T-helper 2 cell treated with Interferon-gamma antibody and Interleukin-4, amounts not matched to agents 5 μg/mL and 100 μg/mL, for 36 hours (primary cell): ENCODE measurements at places on chromosomes 5 and 9.
A peak's percentile ranks its signal among the peaks of the same experiment; 100 is the strongest.

DNA sequence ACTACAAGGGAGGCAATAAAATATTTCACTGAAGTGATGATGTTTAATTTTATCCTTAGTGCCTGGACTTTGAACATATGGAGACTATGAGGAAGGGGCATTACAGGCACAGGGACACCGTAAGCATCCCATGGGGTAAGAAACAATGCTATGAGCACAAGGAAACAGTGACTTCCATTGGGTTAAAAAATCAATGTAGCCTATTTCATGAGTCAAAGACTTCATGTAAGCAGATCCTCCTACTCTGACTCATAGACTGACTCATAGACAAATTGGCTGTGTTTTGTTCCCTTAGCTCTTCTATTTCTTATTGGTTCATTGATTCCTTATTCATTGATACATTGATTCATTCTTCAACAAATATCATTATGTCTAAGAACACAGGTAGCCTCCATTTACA lies 351.0 kb downstream of the PRELID2 start:
- DNase-seq, result no peak

GRCh38 chr5:118551031-118551430 lies 437.3 kb downstream of the DTWD2 start:
- no peak for DNase-seq

GRCh38 chr5:78499485-78499884 lies 139.1 kb downstream of the SCAMP1 start:
- DNase-seq, result no peak

DNA sequence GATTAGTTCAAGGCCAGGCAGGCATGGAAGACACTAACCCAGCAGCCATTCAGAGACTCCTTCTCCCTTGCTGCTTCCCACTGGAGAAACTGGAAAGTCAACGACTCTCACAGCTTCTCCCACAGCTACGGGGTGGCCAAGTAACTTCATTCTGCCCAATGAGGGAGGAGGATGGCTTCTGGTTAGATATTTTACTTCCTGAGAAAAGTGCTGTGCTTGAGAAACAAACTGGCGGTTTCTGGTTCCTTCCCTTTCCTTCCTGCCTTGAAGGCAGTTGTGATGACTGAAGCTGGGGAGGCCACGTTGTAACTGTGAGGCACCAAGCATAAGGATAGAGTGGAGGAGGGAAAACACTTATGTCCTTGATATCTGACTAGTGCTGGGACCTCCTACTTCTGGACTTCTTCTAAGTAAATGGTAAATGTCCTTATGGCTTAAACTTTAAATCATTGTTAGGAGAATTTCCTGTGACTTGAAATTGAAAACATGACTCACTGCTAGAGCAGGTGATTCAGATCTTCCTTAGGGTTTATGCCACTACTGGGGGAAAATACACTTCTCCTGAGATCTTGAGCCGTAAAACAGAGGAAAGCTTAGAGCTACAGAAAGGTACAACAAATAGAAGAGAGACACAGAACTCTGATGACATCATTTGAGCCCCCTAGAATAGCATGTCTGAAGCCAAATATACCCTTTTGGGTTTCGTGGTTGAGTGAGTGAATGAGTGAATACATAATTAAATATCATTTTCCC lies 3.1 kb upstream of the GNPDA1 start:
- DNase-seq, result peak; percentile 74

DNA sequence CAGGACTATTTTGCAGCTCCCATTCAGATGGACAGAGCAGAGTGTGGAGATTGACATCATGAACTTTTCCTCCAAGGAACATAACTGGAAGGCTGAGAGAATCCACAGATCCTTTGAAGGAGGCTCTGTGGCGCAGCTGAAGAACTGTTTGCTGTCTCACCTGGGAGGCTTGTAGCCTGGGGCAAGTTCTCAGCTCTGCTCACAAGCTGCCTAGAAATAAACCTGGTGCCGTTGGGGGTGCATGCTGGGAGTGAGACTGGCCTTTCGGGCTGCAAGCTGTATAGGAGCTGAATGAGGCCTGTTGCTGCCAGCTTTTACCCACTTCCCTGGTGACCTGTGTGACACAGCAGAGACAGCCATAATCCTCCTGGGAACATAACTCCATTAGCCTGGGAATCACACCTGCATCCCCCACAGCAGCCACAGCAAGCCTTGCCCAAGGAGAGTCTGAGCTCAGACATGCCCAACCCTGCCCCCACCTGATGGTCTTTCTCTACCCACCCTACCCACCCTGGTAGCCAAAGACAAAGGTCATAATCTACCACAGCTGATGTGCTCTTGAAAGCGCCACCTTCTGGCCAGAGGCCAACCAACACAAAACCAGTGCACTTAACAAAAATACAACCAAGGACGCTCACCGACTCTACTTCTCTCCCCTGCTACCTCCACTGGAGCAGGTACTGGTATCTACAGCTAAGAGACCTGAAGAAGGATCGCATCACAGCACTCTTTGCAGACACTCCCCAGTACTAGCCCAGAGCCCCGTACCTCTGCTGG lies 205.1 kb upstream of the MRPS30 start:
- DNase-seq, result no peak

DNA sequence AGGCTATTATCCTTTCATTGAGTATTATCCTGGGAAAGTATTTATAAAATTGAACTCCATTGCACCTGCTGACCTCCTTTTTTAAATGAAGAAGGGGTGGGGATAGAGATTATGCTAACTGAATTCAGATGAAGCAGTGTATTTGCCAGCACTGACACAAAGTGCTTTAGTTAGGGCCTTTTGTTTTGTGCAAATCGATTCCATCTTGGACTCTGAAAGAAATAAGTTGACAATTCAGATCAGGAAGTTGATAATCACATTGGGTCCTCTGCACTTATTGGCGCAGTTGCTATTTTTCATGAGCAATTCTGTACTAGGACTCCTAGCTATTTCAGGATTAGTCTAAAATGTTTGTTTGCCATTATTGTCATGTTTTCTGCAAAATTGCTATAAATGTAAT lies 101.6 kb upstream of the FSD1L start:
- no peak for DNase-seq

DNA sequence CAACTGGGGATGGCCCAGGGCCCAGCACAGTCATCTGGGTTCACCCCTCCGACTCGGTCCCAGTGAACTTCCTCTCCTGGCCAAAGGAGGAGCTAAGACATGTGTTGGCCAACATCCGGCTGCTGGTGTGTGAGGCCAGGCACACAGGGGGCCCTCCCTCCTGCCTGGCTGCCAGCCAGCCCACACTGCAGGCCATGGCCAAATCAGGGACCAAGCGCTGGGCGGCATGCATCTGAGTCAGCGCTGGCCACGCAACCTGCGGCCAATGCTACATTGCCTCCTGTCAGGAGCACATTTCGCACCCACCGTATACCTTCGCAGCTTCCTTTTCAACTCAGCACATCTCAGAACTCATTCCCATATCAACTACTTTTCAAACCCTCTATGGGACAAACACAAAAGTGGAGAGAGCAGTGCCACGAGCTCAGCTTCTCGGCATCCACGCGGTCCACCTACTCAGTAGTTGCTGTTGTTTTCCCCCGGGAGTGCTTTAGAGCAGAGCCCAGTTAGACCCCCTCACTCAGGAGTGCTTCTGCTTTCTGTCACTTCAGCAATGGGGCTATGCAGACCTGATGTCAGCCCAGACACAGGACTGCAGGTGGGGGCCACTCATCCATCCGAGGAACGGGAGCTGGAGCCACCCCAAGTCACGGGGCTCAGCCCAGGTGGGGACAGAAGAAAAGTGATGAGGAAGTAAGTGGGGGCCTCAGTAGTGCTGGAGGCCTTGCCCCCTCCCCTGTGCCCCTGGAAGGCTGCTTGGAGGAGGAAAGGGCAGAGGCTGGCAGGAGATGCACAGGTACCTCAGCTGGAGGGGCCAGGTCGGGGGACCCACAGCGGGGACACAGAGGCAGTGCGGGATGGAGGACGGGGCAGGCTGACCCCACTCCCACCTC lies 13.9 kb downstream of the NINJ1 start:
- no peak for DNase-seq

- no peak for DNase-seq
These were observed 120.5 kb downstream of the SNX18 start for GRCh38 chr5:54638106-54638505.
